Smooth muscle cell of the brain vasculature (primary cell): ENCODE measurements at places on chromosomes 6 and 20.

GRCh38 chr6:90401933-90402830 is 105.5 kb upstream of the BACH2 start:
- DNase-seq, result no peak

- DNase-seq, result no peak
Measured at GRCh38 chr20:5642155-5642981, 107.8 kb upstream of the SHLD1 start.

- DNase-seq, result no peak
Measured at GRCh38 chr6:16273256-16273655, 34.9 kb downstream of the GMPR start.

GRCh38 chr6:160999516-160999915 is 7.9 kb downstream of the MAP3K4 start:
- DNase-seq, result no peak

GRCh38 chr6:45000833-45001232 is 327.3 kb upstream of the RUNX2 start:
- DNase-seq, result no peak

DNA sequence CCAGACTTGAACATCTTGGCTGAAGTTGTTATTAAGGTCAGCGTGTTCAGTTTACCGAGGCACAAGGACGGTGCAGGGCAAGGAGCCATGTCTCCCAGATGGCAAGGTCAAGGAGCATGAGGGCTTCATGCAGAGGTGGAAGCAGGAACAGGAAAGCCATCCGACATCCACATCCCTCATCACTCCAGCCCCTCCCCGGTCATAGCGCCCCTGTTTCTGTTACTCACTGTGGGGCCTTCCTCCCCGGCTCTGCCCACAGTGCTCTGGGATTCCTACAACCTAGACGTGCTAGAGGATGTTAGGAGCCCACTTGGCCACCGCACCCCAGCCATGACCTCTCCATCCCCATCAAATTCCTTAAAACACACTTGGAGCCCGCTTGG is 146.7 kb downstream of the TTLL2 start:
- no peak for DNase-seq

DNA sequence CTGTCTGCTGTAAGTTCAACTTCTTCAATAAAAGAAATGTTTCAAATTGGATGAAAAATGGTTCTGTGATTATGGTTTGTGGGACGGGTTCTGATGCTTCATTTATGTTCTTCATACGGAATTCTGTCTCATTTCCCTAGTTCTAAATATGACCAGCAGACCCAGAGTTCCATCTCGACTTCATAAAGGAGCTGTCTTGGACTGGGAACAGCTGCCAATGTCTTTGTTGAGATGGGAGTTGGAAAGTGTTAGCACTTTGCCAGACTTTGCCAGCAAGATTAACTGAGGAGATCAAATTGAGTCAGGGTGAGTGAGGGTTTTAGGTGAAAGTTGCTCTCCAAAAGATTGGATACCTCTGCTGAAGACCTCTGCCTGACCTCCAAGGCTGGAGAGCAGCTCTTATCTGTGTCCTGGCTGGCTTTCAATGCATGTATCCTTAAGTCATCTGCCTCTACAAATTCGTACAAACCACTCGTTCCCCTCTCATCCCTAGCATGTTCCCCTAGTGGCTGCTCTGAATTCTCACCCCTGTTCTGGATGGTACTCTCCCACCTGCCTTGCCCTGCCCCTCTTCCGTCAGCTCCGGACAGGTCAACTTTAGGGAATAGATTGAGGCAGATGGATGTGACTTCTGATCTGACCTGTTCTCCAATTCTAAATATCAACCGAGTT is at the start of gene EFCAB8:
Gene EFCAB8 (plus strand): TSS at position 223 of the 672 bp plus-strand sequence. CDS start 4,870 bp downstream, outside the sequence.
- DNase-seq, result no peak

GRCh38 chr6:43608807-43609206 is 20.3 kb downstream of the GTPBP2 start:
- no peak for DNase-seq
